ENCODE measurements at places on chromosomes 2 and 18. TPM values are rescaled to one million over a fixed set of nuclear protein-coding genes. Genes with fewer than 3 reads are reported as not detected.

SLC19A3 gene
- total RNA-seq = 3.5 TPM

SOX11 gene
- total RNA-seq = 0.11 TPM

GRP gene
- total RNA-seq = not detected

HEATR5B gene
- total RNA-seq = 17.6 TPM

ANKRD30B gene
- total RNA-seq = not detected

B3GNT7 gene
- total RNA-seq = 4.0 TPM

Data from right atrium auricular region (tissue), 2 donors.